ENCODE measurements at places on chromosomes 2 and 18.

GRCh38 chr18:73859837-73860397, 287.7 kb downstream of the FBXO15 start:
- no peak for DNase-seq

DNA sequence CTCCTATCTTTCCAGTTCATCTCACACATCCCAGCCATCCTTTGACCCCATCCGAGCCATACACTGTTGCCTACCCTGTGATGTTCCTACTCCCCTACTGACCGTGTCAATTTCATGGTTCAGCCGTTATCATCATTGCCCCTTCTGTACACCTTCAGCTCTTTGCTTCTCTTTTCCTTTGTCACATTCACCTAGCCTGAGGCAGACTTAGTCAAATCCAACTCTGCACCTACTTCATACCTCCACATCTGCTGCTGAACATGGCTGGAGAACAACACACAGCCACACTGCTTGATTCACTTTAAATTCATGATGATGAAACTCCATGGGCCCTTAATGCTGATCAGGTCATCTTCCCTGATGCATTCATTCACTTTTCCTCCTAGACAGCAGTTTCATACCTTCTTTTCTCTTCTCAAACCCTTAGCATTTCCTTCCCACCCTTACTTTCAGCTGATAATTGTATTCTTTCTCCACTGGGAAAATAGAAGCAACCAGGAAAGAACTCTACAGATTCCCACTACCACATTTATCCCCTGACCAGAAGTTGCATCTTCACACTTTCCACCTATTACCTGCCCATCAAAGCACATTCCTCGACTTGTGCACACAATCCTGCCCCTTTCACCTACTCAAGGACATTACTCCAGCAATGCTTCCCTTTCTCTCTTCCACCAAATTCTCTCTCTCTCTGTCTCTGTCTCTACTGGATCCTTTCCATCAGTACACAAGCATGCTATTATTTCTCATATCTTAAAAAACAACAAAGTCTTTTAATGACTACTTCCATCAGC, 59.6 kb downstream of the PKDCC start:
- no peak for DNase-seq

GRCh38 chr2:97901862-97902261, 93.9 kb downstream of the TMEM131 start:
- no peak for DNase-seq

DNA sequence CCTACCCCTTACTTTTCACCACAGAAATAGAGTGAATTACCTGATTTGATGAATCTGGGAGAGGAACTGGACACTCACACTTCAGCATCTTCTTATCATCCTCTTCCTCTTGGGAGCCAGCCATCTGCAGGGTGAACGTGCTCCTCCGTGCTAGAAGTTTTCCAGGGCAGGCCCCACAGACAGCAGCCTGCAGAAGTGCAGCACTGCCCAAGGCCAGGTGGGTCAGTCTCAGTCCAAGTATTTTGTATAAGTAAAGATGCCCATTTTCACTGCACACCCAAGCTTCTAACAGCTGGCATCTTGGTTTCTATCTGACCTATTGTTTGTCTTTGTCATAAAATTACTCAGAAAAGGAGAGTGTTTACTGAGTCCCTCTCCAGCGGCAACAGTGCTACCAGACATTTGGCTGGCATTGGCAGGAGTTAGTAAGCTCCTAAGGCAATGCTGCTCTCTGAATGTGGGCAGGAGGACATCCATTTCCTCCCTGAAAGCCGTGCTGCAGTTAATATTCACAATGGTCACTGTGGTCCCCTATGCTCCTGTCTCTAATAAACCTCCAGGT, 222.6 kb upstream of the CTAGE1 start:
- no peak for DNase-seq

GRCh38 chr2:69335311-69335710, 51.7 kb downstream of the GFPT1 start:
- no peak for DNase-seq

- DNase-seq, result no peak
Measured at GRCh38 chr2:5748946-5749345, 56.8 kb downstream of the SOX11 start.

DNA sequence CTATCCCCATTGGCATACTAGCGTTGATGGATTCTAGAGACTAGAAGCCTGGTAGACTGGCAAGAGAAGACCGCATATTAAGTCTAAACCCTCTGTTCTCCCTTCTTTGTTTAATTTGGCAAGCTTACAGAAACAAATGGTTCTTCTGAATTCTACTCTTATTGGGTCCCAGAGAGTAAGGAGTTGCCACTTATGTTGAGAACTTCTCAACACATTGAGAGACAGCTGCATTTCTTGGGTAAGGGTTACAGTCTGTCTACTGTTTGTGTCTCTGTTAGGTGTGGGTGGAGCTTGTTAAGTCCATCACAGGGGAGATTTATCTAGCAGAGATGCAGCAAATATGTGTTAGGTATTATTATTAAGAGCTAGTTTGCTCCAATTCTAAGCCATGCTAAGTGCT, 435.8 kb upstream of the MEIS1 start:
- DNase-seq, result no peak

GRCh38 chr2:73386894-73387636, 1.4 kb downstream of the ALMS1 start:
- DNase-seq, result no peak

DNA sequence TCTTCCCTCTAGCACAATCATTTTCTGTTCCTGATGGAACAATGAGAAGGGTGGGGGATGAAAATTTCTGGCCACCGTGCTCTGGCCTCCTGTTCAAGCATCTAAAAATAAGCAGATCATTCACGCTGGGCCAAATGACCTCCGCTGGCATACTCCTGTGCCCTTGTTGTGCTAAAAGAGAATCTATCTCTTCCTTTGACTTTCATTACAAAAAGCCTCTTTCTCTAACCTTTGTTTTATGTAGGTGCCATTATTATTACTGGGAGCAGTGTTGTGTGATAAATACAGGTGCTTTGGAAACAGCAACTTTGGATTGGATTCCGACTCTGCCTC, 44.6 kb upstream of the B3GNT2 start:
- no peak for DNase-seq

DNA sequence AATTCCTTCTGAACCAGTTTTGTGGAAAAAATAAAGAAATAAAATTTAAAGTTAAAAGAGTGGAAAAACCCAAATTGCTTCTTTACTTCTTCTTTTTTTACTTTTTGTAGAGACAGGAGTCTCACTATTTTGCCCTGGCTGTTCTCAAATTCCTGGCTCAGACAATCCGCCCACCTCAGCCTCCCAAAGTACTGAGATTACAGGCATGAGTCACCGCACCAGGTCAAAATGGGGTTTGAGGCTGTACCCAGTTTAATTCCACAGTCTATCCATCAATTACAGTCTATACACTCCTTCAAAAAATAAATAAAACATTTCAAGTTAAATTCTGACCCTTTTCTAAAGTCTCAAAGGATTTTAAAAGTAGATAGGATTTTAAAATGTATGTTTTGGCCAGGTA, 120.3 kb downstream of the FAM161A start:
- DNase-seq, result no peak

- DNase-seq, result no peak
Measured at GRCh38 chr18:10840743-10841142, 308.6 kb downstream of the PIEZO2 start.

- no peak for DNase-seq
Measured at GRCh38 chr2:85148190-85148589, 15.0 kb downstream of the TCF7L1 start.

GRCh38 chr2:118808429-118808809, 39.0 kb downstream of the EN1 start:
- DNase-seq, result no peak

DNA sequence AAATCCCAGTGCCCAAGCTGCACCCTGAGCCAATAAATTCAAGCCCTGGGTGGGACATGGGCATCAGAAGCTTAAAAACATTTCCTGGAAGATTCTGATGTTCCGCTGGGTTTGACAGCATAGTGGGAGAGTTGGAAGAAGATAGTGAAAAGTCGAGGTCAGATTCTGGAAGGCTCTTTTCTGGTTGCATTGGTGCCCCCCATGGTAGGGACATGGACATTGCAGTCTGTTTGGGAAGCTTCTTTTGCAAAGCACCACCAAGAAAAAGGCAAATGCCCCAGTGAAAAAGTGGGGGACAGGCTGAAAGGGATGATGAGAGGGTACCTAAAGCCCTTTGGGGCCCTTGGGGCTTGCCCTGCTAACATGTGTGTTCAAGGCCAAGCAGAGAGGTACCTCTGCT, 21.0 kb downstream of the MERTK start:
- DNase-seq, result no peak

- no peak for DNase-seq
Measured at GRCh38 chr2:65450810-65451209, 18.4 kb upstream of the SPRED2 start.

Data from AG04450 (cell line).